ENCODE measurements at places on chromosomes 4 and X. TPM values are rescaled to one million over a fixed set of nuclear protein-coding genes. Genes with fewer than 3 reads are reported as not detected.

GRCh38 chr4:10385994-10386394 lies 71.2 kb downstream of the ZNF518B start:
- no peaks in the 10 kb centered on the region for H3K27me3 ChIP-seq
- no peaks in the 10 kb centered on the region for H3K4me1 ChIP-seq
- DNase-seq, result no peak

- H3K36me3 ChIP-seq, result peaks cover 21% of the 10 kb centered on the region
- H3K4me1 ChIP-seq, result peaks cover 20% of the 10 kb centered on the region
- no peak overlapping the region for H3K4me3 ChIP-seq
- DNase-seq, result no peak
Observed at GRCh38 chr4:102564399-102565059, 63.4 kb downstream of the NFKB1 start.

GRCh38 chrX:71253253-71254091 lies 468 bp downstream of the ZMYM3 start:
- DNase-seq, result peak; percentile 12
- H3K27ac ChIP-seq, result no peak overlapping the region
- H3K4me1 ChIP-seq, result peaks cover 27% of the 10 kb centered on the region
- peaks cover 12% of the 10 kb centered on the region for H3K36me3 ChIP-seq
- no peaks in the 10 kb centered on the region for H3K27me3 ChIP-seq
- peak overlapping the region; percentile 85 for H3K4me3 ChIP-seq

- no peak overlapping the region for H3K4me3 ChIP-seq
- no peak overlapping the region for H3K27ac ChIP-seq
- H3K4me1 ChIP-seq, result no peaks in the 10 kb centered on the region
- DNase-seq, result no peak
Observed at GRCh38 chr4:179398414-179398813, 1956.2 kb upstream of the AGA start.

CT45A5 gene
- total RNA-seq, result not detected

SLC2A9 gene
- total RNA-seq, result 3.6 TPM

IQCM gene
- total RNA-seq, result not detected

- H3K4me1 ChIP-seq, result no peaks in the 10 kb centered on the region
- no peaks in the 10 kb centered on the region for H3K27me3 ChIP-seq
Observed at GRCh38 chr4:89558147-89558546, 250.5 kb upstream of the GPRIN3 start.

GRCh38 chrX:23626651-23627050 lies 40.6 kb upstream of the PRDX4 start:
- H3K4me3 ChIP-seq, result no peak overlapping the region
- H3K4me1 ChIP-seq, result no peaks in the 10 kb centered on the region
- H3K27ac ChIP-seq, result no peak overlapping the region
- no peak for DNase-seq

GASK1B gene
- total RNA-seq, result 0.22 TPM

DNA sequence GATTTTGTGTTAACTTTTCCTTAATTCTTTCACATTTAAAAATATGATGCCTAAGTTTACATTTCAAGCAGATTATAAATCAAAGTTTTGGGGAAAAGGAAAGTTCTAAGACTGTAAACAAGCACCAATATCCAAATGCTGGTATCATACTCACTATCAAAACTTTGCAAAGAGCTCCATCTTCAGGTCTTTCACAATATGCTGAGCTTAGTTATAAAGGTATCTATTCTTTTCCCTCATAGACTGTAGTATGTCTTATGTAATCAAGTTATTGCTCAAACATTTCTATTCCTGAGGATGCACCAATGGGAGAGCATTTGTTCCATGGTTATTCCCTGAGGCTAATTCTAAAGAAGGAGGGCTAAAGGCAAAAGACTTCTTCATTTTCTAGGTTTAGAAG lies 207.9 kb upstream of the FAM241A start:
- H3K4me1 ChIP-seq, result no peaks in the 10 kb centered on the region
- no peak for DNase-seq
- no peaks in the 10 kb centered on the region for H3K36me3 ChIP-seq
- no peaks in the 10 kb centered on the region for H3K27me3 ChIP-seq
- no peak overlapping the region for H3K27ac ChIP-seq

GRCh38 chrX:155179346-155179997 lies 36.8 kb upstream of the VBP1 start:
- no peak for DNase-seq
- no peak overlapping the region for H3K4me3 ChIP-seq
- no peaks in the 10 kb centered on the region for H3K36me3 ChIP-seq

DNA sequence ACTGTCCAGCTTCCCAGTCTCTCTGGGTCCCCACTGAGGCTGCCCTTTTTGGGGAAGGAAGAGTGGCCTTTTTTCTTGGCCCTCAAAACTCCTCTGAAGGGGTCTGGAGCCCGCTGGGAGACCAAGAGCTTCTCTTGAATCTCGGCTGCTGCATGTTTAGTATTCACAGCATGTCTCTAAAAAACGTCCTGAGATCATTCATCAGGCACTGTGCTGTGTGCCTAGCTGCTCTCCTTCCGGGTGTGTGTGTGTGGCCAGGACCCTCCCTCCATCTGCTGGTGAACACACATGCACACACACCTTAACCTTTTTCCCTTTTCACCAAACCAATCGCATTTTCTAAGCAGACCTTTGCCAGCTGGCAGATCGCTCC lies 841 bp upstream of the FRMPD3 start:
- H3K27ac ChIP-seq, result no peak overlapping the region
- no peak overlapping the region for H3K4me3 ChIP-seq
- DNase-seq, result no peak
- H3K27me3 ChIP-seq, result peaks cover 27% of the 10 kb centered on the region
- H3K4me1 ChIP-seq, result peaks cover 17% of the 10 kb centered on the region

GRCh38 chr4:188876881-188877280 lies 737.6 kb downstream of the TRIML1 start:
- no peaks in the 10 kb centered on the region for H3K4me1 ChIP-seq
- no peak for DNase-seq
- H3K27me3 ChIP-seq, result no peaks in the 10 kb centered on the region
- no peak overlapping the region for H3K4me3 ChIP-seq
- no peaks in the 10 kb centered on the region for H3K36me3 ChIP-seq

DNA sequence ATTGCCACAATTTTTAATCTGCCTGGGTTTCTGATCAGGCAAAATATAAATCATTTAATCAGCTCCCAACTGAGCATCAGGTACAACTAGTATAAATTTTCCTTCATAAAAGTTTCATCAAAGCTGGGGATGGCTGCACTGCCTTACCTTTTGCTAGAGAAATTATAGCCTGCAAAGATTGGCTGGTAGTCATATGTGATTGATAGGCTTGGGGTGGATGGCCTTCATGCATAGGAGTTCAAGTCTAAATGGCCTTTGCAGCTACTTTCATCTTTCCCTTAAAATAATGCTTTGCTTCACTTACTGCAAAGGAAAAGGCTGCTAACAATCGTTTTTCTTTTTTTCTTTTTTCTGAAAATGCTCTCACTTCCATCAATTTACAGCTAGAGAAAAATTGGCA lies 739.7 kb downstream of the CENPC start:
- no peaks in the 10 kb centered on the region for H3K4me1 ChIP-seq
- no peak overlapping the region for H3K4me3 ChIP-seq
- no peaks in the 10 kb centered on the region for H3K36me3 ChIP-seq
- no peaks in the 10 kb centered on the region for H3K27me3 ChIP-seq
- H3K27ac ChIP-seq, result no peak overlapping the region
- DNase-seq, result no peak

TLR6 gene
- total RNA-seq, result 1.3 TPM

DNA sequence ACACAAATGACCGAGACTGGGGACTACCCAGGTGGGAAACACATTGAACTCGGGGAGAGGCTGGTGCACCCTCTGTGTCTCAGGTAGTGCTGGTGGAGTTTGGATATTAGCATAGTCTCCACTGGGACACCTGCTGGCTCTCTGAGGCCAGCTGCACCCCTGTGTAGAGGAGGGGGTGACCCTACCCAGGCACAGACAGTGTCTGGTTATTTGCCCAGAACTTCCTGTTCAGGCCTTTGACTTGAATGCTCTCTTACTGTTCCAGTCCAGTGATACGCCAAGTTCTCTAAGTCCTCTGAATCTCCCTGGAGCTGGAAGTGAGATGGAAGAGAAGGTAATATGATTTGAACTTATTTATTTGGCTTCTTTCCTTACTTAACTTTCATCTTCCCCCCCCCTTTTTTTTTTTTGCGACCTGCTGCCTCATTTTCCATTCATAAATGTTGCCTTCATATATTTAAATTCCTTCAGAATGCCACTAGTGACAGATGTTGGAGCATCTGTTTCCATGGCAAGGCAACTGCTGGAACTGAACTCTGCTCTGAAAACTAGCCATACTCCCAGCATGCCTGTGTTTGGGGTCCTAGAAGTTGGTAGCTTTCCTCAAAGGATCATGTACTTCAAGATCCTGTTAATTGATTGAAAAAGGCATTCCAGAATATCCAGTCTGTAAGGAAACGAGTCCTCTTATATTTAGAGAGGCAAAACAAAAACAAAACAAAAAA lies 76.7 kb downstream of the AASDH start:
- no peak for DNase-seq
- H3K27ac ChIP-seq, result no peak overlapping the region
- no peaks in the 10 kb centered on the region for H3K4me1 ChIP-seq
- H3K27me3 ChIP-seq, result no peaks in the 10 kb centered on the region

TMEM35A gene
- total RNA-seq, result not detected

GRCh38 chr4:6478546-6479220 lies 6.3 kb upstream of the PPP2R2C start:
- DNase-seq, result no peak
- H3K27ac ChIP-seq, result no peak overlapping the region
- H3K27me3 ChIP-seq, result peaks cover 9% of the 10 kb centered on the region
- H3K4me1 ChIP-seq, result no peaks in the 10 kb centered on the region

NPY1R gene
- not detected for total RNA-seq

GRCh38 chr4:38060829-38061431 lies 100.7 kb downstream of the PTTG2 start:
- peaks cover 28% of the 10 kb centered on the region for H3K36me3 ChIP-seq
- no peaks in the 10 kb centered on the region for H3K27me3 ChIP-seq
- no peak overlapping the region for H3K4me3 ChIP-seq
- H3K4me1 ChIP-seq, result peaks cover 7% of the 10 kb centered on the region
- no peak overlapping the region for H3K27ac ChIP-seq

DNA sequence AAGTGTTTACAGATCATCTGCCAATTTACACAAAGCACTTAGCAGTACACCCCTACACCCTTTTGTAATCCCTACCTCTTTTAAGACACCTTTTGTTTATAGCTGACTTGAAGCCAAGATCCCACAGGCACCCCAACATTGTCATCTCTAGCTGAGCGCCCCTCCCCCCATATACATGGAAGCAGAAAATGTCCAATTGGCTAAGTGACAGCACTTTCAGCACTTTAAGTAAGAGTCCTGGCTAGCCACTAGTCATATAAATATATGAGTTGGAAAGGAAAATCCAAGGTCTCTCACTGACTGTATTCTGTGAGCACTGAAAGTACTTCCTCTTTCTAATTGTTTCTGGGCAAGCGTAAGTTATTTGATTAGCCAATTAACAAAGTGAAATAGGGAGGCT lies 108.2 kb downstream of the NSUN7 start:
- no peaks in the 10 kb centered on the region for H3K36me3 ChIP-seq
- no peak overlapping the region for H3K27ac ChIP-seq
- no peak for DNase-seq
- H3K27me3 ChIP-seq, result peaks cover 17% of the 10 kb centered on the region

- peaks cover 6% of the 10 kb centered on the region for H3K27me3 ChIP-seq
- no peak overlapping the region for H3K27ac ChIP-seq
- H3K4me3 ChIP-seq, result no peak overlapping the region
- peaks cover 8% of the 10 kb centered on the region for H3K4me1 ChIP-seq
Observed at GRCh38 chrX:9942086-9942485, 25.1 kb upstream of the CLDN34 start.

DNA sequence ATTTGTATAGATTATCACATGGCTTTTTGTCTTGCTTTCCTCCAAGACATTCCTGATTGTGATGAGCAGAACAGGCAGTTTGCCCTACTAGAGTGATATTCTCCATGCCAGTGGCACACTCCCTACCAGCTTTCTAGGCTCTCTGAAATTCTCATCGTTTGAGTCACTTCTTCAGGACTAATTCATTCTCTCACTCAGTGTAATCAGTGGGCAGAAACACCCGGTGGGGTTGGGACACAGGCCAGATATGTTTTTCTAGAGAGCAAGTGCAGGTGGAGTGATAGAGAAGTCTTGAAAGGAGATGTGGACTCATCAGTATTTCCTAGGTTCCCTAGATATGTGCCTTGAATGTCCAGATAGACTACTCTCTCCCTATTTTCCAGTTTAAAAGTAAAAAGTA lies 13.1 kb downstream of the RAB33A start:
- H3K4me3 ChIP-seq, result no peak overlapping the region
- DNase-seq, result no peak
- H3K36me3 ChIP-seq, result peaks cover 8% of the 10 kb centered on the region
- H3K27me3 ChIP-seq, result no peaks in the 10 kb centered on the region

DNA sequence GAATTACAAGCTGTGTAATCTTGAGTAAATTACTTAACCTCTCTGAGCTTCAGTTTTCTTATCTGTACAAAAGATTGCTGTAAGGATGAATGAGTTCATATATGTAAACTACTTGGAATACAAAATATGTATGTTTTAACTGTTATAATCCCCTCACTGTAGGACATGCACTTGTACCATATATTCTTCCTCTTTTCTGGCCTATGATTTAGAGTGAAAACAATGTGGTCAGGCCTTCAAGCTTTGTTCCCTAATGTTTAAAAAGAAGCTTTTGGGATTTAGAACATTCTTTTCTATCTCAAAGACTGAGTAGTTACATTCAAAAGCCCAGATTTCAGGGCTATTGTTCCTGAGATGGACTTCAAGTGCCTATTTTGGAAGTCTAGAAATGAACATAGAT lies 26.7 kb upstream of the GPRIN3 start:
- H3K27me3 ChIP-seq, result no peaks in the 10 kb centered on the region
- DNase-seq, result no peak
- no peak overlapping the region for H3K4me3 ChIP-seq
- peaks cover 5% of the 10 kb centered on the region for H3K4me1 ChIP-seq
- no peaks in the 10 kb centered on the region for H3K36me3 ChIP-seq

AFP gene
- total RNA-seq, result not detected

DNA sequence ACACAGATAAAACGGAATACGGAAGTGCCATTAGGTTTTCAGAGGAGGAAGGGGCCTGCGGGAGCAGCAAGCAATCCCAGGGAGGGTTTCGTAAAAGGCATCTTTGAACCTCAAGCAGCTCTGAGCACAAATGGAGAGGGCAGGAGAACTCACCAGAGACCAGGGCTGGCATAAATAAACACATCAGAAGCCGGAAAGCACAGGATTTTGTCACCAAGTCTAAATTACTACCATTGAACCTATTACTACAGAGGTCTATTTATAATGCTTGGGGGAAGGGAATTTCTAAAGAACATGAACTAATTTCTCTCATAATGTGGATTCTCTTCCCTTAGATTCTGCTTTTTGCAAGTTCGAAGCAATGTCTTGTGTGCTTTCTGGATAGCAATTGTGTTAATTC lies 39.6 kb upstream of the MBTPS2 start:
- no peaks in the 10 kb centered on the region for H3K4me1 ChIP-seq
- H3K27me3 ChIP-seq, result no peaks in the 10 kb centered on the region
- no peak overlapping the region for H3K27ac ChIP-seq
- no peaks in the 10 kb centered on the region for H3K36me3 ChIP-seq
- no peak for DNase-seq
- H3K4me3 ChIP-seq, result no peak overlapping the region

- no peaks in the 10 kb centered on the region for H3K27me3 ChIP-seq
- H3K27ac ChIP-seq, result no peak overlapping the region
- H3K4me3 ChIP-seq, result no peak overlapping the region
- no peak for DNase-seq
- H3K4me1 ChIP-seq, result no peaks in the 10 kb centered on the region
Observed at GRCh38 chrX:29422034-29422433, 793.3 kb upstream of the MAGEB2 start.
